Activated naive CD4-positive, alpha-beta T cell treated with anti-CD3 and anti-CD28 coated beads for 36 hours (primary cell): ENCODE measurements at places on chromosomes 5 and 9. TPM values are rescaled to one million over a fixed set of nuclear protein-coding genes. Genes with fewer than 3 reads are reported as not detected.
A peak's percentile ranks its signal among the peaks of the same experiment; 100 is the strongest.

DNA sequence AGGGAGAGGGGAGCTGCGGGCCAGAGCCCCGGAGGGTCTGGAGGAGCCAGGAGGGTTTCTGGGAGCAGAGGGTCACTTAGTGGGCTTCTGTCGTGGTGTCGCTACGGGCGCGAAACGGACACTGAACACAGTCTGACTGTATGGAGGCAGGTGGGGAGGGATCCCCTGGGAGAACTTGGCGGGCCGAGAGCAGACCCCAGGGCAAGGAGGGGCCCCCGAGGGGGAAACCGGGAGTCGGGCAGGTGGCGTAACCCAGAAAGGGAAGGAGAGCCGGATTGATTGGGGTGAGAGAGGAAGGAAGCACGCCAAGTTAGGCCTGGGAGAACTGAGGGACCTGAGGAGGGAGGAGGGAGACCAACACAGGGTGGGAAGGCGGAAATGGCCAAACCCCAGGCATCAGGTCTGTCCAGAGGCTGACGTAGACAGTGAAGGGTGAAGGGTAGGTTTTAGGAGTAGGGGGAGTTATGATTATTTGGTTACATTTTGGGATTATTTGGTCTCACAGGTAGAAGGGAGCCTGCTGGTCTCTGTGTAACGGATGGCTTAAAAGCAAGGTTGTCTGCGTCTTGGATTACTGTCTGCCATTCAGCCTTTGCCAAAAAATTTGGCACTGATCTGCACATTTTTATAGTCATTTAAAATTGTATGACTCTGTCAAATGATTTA lies 3.3 kb upstream of the MSMP start:
- DNase-seq, result peak; percentile 34

The FAXDC2 gene
- total RNA-seq, result not detected

The CDH9 gene
- not detected for total RNA-seq

DNA sequence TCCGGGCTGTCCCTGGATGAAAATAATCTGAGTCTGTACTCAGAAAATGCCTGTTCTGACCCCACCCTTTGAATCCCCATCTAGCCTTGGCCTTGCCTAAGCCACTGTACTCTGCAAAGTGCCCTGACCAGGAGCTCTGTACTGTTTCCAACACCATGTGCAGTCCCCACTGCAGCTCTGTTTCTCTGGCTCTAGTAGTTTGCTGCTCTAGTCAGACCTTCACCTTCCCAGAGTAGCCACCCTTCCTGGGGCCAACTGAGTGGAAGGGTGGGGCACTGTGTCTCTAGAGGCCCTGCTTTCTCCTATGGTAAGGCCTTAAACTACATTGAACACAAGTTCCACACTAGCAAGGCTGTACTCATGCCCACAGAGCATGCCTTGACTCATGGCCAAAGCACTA lies 31.9 kb downstream of the P4HA2 start:
- DNase-seq, result no peak

DNA sequence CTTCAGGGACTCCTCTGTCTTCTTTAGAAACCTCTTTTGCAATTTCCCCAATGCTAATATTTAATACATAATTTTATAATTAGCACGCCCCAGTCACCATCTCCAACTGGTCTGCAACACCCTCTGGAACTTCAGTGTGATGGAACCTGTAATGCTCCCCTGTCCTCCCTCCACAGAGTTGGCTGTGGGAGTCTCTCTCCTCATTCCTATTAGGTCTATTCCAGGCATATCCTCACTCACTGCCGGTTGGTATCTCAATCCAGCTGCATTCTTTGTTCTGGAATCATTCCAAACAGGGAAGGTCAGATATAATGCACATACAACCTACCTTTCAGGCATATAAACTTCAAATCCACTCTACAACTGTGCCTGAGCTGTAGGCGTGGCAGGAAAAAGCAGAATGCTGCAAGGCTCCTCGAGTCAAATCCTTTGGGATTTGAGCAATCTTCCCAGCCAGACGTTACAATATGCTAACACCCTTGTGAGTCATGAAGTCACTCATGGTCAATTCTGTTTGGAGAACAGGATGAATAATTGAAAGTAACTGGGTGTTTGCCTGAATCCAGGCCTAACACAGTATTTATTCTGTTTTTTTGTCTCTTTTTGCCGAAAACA lies 293.8 kb downstream of the CWC27 start:
- DNase-seq, result no peak
